ENCODE measurements at places on chromosomes 16 and 17.
A peak's percentile ranks its signal among the peaks of the same experiment; 100 is the strongest.

GRCh38 chr17:3770466-3770865 is 30.5 kb downstream of the ITGAE start:
- no peak for DNase-seq

GRCh38 chr17:65913326-65913850 is 278.5 kb downstream of the CEP112 start:
- DNase-seq = no peak

DNA sequence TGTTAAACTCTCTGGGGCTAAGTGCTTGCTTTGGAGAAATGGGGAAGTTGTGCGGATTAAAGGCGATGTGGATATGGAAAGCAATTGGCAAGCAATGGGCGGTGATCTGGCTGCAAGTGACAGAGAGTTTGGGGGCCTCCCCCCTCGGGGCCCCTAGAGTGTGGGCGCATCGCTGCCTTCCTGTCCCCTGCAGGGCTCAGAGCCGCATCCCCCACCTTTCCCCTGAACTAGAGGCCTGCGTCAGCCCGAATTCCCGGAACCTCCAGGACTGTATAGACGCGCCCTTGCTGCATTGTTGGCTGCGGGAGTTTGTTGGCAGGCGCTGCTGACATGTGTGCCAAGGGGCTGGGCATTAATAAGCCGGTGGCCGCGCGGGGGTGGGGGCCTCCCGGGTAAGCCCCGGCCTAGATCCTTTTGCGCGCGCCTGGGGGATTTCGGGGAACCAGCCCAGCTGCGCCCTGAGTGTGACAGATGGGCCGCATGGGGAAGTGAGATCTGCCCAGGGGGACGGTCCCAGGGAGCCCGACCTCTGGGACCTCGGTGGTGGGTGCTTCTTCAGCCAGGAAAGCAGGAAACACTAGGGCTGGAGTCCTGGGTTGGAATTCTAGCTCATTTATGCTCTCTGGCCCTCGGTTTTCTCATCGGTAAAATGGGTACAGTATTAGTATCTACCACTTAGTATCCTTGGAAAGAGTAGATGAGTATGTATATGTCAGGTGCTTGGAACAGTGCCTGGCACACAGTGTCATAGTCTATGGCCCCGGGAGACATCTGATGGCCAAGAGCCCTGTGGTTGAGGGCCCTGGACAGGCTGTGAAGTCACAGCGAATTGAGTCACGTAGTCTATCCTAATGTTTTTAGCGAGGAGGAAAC is 1.0 kb downstream of the EEF2K start:
- DNase-seq = peak; percentile 57

DNA sequence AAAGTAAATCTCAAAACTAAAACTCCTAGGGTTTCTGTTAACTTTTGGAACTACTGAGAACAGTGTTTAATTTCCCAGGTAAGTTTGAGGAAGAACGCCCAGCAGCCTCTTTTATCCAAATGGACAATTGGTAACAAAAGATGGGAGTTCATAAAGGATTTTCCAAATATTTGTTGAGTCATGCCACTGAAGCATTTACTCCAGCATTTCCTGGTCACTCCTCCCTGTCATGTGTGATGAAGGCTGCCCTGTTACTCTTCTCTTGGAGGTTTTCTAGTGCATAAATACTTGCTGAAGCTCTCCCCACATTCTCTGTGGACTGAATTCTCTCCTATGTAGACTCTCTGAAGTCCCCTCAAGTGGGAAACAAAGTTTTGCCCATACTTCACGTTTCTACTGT is 16.5 kb downstream of the ZNF75A start:
- no peak for DNase-seq

DNA sequence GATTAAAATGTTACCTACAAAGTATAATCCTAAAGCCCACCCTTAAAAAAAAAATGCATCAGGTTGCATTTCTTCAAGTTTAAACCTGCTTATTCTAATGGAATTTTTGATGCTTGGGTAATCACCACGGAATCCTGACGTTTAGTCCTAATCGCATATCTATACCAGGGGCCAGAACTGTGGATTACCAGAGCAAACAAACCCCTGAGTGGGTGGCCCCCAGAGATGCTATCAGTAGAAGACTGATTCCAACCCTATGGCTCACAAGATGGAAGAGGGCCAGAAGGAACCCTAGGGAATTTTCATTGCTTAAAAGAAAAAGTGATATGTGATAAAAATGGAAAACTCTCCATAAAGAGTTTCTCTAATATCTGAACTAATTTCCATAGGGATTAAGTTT is 152.2 kb upstream of the NOG start:
- no peak for DNase-seq

GRCh38 chr17:29057361-29057760 is 14.4 kb downstream of the PIPOX start:
- no peak for DNase-seq

GRCh38 chr16:65415460-65415859 is 293.6 kb upstream of the CDH11 start:
- DNase-seq = no peak

DNA sequence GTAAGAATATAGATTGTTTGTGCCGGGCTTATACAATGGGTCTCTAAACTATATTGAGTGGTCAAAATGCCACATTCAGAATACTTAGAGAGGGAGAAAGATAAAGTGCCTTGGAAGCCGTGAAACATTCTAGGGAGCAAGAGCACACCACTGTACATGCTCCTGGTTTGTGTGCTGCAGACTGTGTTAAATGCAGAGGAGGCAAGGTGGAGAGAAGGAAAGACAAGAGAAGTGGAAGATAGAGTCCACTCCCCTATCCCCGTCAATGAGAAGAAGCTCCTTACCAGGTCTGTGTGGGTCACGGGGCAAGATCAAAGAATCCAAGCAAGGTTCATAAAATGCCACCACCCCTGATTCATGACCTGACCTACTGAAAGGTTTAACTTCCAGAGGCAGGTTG is 267.1 kb upstream of the TBX2 start:
- DNase-seq = no peak

- no peak for DNase-seq
Measured at GRCh38 chr17:7640783-7641182, 9.9 kb upstream of the ATP1B2 start.

GRCh38 chr17:76499267-76499667 is 2.0 kb downstream of the RHBDF2 start:
- DNase-seq = no peak

- DNase-seq = no peak
Measured at GRCh38 chr17:67417507-67417906, 40.4 kb downstream of the PITPNC1 start.

GRCh38 chr16:79476580-79476979 is 124.0 kb downstream of the MAF start:
- no peak for DNase-seq

DNA sequence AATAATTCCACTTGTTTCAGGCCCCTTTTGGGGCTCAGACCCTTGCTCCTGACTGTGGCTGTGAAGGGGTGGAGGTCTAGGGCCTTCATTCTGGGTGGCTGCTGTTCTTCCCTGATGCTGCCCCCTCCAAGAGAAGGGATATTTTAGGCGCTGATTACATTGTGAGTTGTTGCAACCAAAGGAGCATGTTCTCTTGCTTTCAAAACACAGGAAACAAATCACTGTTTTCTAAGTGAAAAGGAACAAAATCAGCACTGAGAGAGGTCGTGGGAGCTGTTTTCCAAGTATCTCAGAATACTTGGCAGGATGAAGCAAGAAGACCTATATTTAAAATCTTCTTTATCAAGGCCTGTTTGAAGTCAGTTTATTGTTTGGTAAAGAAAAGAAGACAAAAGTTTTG is 25.3 kb upstream of the SEC14L1 start:
- no peak for DNase-seq

DNA sequence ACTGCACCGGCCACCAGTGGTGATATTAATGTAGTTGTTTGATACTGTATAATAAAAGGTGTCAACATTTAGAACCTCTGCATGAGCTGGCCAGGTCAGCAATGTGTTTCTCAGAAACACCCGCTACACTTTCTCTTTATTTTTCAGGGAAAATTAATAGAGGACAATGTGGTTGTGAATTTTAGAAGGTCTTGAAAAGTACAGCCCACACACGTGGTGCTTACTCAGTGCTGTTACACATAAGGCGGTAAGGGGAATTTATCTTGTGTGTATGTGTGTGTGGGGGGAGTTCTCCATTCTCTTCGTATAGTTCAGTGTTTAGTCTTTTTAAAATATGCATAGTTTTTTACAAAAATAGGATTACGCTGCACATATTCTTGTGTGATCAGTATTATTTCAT is 4.4 kb upstream of the ZFP1 start:
- DNase-seq = no peak

GRCh38 chr17:50090971-50091917 is 3.9 kb upstream of the PDK2 start:
- no peak for DNase-seq

DNA sequence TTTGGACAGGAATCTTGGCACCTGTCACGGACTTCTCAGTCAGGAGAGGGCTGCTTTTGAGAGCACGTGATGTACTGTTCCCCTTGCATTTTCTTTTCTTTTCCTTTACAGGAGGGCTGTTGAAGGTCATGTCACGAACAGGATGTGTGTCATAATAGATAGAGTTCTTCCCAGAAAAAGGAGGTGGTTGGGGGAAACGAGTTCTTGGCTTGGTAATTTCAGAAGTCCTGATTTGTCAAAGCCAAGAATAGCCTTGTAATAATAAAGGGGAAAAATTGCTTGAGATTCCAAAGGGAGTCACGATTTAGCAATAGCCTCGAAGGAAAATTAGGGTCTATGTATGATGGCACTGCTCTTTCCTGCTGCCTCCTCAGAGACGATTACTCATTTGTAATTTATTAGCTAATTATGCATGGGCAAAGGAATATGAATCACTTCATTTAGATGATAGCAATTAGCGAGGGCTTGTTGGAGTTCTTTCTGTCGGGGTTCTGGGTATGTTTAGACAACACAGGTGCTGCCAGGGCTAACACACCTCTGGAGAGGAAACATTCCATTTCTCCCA is 277.7 kb upstream of the N4BP1 start:
- no peak for DNase-seq

DNA sequence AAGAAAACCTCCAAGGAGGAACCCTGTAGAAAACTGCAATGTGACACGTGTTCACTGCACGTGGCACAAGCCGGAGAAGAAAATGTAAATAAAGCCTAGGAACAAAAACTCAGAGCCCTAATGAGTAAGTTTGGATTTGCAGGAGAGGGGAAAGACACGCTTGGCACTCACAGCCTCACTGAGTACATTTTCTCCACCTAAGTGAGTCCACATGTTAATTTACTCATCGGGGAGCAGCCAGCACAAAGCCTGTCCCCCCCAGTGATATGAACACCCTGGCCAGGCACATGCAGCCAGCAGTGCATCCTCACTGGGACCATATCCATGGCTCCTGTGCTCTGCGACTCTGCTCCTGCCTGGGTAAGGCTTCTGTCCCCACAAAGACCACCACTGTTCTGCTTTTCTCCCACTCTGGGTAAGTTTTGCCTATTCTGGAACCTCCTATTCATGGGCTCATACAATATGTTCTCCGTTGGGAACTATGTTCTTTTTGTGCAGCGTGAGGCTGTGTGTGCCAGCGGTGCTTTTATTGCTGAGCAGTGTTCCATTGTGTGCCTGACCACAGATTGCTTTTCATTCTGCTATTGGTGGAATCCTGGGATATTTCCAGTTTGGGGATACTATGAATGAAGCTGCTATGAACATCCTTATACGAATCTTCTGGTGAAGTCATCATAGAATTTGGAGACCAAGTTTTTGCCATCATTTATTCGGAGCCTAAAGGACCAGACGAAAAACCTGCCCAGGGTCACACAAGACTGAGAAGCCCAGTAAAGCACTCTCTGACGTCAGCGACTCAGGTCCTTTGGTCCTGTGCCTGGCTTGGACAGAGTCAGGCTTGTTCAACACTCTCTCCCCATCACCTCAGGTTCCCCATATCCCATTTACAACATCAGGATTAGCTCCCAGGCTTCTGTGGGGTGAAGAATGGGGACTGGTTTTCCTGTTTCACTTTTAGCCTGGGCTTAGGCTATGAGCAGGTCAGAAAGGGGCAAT is 53.3 kb downstream of the RNF112 start:
- no peak for DNase-seq

DNA sequence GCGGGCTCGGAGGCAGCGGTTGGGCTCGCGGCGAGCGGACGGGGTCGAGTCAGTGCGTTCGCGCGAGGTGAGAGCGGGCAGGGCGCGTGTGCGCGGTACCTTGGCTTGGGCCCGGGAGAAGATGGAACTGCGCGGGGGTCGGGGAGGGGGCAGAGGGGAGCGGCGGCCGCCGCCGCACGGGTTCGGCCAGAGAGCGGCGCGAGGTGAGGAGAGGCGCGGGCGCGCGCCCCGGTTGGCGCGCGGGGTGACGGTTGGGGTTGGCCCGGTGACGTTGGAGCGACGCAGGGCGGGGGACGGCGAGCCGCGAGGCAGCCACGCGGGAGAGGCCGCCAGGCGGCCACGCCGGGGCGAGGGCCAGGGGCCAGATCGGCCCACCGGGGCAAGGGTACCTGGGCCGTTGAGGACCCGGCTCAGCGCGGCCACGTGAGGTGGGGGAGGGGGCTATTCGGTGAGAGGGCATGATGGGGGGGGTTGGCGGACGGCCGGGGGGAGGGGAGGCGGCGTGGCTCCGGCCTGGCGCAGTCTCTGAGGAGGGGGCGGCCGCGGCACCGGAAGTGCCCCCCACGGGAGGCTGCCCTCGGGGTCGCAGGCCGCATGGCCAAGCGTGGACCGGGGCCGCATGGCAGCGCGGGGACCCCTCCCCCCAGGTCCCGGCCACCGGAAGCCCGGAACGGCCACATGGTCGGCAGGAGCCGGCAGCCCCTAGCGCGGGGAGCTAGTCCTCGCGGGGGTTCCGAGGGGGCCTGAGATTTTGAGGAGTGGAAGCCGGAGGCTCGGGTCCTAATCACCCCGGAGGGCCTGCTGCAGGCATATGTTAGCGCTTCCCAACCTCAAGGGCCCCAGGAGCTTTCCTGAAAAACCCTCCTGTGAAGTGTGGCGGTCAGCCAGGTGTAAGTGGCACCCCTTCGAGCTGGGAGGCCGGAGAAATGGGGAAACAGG is 527 bp downstream of the EIF5A start:
- DNase-seq = peak; percentile 31

DNA sequence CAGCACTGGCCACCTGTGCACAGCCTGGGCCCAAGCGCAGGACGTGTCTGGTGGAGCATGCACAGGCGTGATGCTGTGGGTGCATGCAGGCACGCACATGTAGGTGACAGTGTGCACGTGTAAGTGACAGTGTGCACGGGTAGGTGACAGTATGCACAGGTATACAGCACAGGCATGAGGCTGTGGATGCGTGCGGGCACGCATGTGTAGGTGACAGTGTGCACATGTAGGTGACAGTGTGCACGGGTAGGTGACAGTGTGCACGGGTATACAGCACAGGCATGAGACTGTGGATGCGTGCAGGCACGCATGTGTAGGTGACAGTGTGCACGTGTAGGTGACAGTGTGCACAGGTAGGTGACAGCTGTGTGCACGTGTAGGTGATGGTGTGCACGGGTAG is 7.9 kb downstream of the RPUSD1 start:
- DNase-seq = no peak

DNA sequence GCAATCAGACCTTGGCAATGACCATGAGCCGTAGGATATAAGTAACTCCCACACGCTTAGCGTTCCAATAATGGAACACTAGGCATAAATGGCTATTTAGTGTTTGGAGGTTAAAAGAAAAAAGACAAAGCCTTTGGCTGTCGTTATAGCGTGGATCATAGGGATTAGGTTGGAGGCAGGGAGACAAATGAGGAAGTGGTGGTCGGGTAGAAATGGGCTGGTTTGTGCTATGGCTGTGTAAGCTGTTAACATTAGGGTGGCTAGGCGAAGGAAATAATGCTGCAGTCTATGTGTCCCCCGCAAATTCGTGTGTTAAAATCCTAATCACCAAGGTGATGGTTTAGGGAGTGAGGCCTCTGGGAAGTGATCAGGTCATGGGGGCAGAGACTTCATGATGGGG is 120.4 kb upstream of the IRX6 start:
- DNase-seq = no peak

All from activated T-cell treated with anti-CD3 and anti-CD28 coated beads for 4 hours (primary cell).